ENCODE measurements at places on chromosomes 7 and 10.

DNA sequence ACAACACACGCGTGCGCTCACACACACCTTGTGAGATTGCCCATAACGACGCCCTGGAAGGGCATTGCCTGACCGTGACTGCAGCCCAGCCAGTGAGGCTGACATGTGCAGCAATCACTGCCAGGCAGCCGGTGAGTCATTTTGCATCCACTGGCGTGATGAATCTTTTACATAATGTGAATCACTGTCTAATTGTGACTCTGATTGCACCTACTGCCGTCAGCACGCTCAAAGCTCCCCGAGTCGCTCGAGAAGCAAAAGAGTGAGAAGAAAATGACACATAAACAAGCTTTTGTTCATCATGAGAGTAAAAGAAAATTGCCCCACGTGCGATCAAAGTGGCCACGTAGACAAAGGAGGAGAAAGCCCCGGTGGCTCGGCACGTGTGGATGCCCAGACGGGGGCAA, 117.4 kb upstream of the PFKP start:
- DNase-seq, result no peak

GRCh38 chr10:29533696-29534285, 101.0 kb downstream of the SVIL start:
- no peak for DNase-seq

DNA sequence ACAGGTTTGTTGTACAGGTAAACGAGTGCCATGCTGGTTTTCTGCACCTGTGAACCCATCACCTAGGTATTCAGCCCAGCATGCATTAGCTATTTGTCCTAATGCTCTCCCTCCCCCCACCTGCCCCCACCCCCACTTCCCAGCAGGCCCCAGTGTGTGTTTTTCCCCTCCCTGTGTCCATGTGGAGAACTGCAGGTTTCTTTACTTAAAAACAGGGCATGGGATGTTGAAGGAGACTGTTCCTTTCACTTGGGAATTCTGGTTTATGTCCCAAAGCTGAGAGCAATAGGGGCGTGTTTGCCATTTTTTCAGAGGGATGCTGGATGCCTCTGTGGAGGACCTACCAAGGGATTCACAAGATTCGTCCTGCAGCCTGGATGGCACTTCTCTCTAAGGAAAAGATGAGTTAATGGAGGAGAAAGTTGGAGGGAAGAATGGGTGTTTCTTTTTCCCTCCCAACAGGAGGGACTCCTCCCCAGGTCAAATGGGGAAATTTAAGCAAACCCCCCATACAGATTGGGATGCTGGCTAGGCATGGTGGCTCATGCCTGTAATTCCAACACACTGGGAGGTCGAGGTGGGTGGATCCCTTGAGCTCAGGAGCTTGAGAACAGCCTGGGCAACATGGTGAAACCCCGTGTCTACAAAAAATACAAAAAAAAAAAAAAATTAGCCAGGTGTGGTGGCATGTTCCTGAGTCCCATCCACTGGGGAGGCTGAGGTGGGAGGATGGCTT, 136.0 kb downstream of the GALNT17 start:
- DNase-seq, result no peak

GRCh38 chr7:105581066-105581811, at the start of gene EFCAB10:
TSS of gene EFCAB10 (minus strand) at chr7:105581493. CDS start at chr7:105581463, 30 bp downstream.
- DNase-seq, result peak; percentile 23

- no peak for DNase-seq
Measured at GRCh38 chr10:121525251-121526134, 72.8 kb downstream of the FGFR2 start.

DNA sequence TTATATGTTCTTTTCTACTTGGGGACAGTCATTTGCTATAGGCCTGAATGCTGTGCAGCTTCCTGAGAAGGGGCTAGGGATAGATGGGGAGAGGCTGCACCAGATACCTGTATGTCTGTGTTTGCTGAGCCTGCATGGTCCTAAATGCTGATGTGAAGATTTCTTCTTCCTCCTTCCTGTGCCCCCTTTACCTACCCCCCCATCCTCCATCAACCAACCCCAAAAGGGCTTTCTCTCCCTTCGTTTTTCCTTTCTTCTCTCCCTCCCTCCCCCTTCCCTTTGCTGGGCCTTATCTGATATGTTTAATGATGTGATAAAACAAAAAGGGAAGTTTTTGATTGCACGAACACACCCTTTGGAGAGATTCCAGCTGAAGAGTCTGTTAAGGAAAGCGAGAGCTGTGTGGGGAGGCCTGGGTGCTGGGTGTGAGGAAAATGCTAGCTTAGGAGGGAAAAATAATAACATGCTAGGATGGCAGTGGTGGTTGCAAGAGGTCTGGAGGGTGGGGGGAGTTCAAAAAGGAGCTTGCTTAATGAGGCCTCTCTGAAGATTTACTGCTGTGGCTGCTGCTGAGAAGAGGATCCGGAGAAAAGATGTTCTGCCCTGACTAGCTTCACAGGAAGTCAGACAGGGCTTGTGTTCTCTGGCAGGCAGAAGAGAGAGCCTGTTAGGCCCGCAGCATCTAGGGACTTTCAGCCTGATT, 101.8 kb downstream of the SAMD9 start:
- DNase-seq, result no peak

GRCh38 chr7:76193883-76194282, 7.8 kb upstream of the SRRM3 start:
- no peak for DNase-seq

GRCh38 chr10:71465551-71466252, 69.0 kb downstream of the CDH23 start:
- no peak for DNase-seq

- no peak for DNase-seq
Measured at GRCh38 chr7:70681469-70682350, 450.2 kb upstream of the GALNT17 start.
